Pulmonary artery endothelial cell (primary cell): ENCODE measurements at places on chromosomes 5 and 9. TPM values are rescaled to one million over a fixed set of nuclear protein-coding genes. Genes with fewer than 3 reads are reported as not detected.

DNA sequence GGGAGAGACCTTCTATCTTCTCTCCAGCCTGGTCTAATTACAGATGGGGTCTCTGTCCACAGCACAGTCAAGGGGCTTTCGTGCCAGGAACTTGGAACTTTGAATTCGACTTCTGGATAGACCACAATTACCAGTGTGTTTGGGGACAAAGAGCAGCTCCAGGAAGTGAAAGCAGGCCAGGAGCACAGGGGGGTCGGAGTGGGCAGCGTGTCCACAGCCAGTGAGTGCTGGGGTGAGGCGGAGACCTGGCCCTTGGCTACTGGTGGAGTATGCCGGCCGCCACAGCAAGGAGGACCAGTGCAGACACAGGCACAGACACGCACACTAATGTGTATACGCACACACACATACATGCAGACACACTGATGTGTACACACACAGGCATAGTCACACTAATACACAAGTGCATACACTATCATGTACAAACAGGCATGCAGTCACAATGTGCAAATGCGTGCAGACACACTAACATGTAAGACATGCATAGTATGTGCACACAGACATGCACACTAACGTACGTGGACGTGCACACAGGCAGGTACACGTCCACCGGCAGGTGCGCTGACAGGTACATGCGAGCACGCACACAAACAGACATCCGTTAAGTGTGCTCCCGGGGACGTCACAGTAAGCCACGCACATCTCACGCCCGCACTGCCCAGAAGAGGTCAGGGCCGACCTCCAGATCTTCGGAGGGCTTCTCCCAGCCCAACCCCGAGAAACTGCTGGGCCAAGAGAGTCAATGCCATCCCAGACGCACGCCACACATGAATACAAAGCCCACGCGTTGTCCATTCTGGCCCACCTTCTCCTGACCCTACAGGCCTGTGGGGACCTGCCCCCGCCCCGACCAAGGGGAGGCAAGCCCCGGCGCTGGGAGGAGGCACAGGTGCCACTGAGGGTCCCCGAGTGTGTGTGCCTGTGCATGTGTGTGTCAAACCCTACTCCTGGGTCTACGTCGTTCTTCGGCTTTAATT is 46.5 kb downstream of the NKD2 start:
- DNase-seq, result no peak

The EPB41L4A gene
- total RNA-seq, result 13.4 and 18.3 TPM in 2 replicates

DNA sequence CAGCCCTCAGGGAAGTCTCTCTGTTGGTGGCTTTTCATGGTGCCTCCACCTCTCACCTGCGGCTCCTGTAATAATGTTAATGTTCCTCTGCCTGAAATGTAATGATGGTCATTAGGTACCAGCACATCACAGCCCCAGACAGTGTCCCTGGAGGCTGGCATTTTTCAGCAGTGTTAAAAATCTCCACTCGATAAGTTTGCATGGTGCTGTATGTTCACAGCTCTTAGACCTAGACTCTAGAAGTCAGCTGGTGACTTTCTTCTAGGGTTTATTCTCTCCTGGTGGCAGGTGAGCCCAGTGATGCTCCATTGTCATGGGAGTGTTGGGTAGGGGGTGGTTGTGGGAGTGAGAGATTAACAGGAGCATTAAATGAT is 53.1 kb downstream of the GPR107 start:
- no peak for DNase-seq

GRCh38 chr9:27428551-27428950 is 95.5 kb upstream of the IFNK start:
- DNase-seq, result no peak

The PCDHGA9 gene
- 1.2 and 1.8 TPM in 2 replicates for total RNA-seq

The DNAH5 gene
- total RNA-seq, result 0.07 and 0.49 TPM in 2 replicates
